ENCODE measurements at places on chromosomes 6 and 20.

DNA sequence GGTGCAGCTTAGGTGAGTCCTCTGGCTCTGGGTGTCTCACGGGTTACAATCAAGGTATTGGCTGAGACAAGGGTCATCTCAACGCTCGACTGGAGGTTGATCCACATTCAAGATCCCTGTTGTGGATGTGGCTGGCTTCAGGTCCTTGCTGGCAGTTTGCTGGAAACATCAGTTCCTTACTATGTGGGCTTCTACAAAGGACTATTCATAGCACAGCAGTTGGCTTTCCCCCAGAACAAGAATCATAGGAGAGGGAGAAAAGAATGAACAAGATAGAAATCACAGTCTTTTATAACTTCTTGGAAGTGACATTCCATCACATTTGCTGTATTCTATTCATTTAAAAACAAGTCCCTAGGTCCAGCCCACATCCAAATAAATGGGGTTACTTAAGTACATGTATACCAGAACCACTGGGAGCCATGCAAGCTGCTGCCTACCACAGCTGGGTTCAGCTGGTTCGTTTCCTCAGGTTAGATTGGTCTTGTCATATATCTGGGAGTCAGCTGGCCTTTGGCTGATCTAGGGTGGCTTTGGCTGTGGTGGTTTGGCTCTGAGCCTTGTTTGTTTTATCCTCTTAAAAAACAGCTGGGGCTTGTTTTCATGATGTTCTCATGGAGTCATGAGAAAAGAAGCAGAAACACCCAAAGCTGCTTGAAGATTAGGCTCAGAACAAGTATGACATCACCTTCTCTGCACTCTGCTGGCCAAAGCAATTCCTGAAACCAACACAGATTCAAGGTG, 433.2 kb upstream of the SPTLC3 start:
- no peak for DNase-seq

- no peak for DNase-seq
Observed at GRCh38 chr6:163572612-163573011, 158.1 kb downstream of the QKI start.

DNA sequence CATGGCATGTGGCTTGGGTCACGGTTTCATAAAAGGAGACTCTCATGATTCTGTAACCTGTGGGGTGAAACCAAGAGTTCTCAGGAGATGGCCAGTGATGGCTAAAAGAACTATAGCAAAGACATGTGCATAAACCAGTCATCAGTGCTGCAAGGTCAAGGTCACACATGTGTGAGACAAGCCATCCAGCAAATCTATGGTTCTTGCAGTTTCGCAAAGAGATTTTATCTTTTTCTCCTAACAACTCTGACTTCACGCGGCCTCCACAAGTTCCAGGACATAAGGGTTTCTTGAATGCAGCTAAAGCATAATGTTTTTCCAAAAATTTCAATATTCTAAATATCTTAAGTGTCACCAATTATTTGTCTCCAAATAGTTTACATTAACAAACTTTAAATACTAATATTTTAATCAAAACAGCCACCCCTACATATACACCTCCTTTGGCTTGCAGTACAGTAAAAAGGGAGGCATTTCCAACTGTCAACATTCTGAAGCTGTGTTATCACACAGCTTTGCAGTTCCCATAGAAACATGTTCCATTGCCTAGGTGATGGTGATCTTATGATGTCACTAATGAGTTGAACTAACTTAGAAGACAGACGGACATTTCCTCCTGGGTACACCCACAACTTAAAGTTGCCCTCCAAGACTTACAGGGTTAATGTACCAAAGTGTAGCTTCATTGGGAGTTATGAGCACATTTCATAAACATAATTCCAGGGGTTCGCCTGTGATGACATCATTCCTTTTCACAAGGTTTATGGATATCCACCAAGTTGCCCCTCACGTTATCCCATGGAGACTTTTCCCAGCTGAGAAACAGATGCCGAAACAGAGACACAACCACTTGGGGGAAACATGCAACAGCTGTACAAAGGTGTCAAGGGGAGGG, 250.9 kb upstream of the PDE10A start:
- DNase-seq, result no peak

GRCh38 chr20:47989957-47990356, 204.7 kb upstream of the SULF2 start:
- no peak for DNase-seq

DNA sequence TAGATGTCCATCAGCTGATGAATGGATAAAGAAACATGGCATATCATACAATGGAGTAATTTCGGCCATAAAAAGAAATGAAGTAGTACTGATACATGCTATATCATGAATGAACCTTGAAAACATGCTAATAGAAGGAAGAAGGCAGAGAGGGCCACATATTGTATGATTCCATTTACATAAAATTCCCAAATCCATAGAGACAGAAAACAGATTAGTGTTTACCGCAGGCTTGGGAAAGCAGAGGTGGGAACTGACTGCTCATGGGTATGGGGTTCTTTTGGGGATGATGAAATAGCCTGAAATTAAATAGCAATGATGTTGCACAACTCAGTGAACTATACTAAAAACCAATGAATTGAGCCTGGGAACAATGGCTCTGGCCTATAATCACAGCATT, 58.3 kb downstream of the SERAC1 start:
- no peak for DNase-seq

GRCh38 chr6:134345789-134346188, 27.9 kb upstream of the SGK1 start:
- DNase-seq, result no peak

- DNase-seq, result no peak
Observed at GRCh38 chr20:25532015-25532751, 53.1 kb downstream of the NINL start.

DNA sequence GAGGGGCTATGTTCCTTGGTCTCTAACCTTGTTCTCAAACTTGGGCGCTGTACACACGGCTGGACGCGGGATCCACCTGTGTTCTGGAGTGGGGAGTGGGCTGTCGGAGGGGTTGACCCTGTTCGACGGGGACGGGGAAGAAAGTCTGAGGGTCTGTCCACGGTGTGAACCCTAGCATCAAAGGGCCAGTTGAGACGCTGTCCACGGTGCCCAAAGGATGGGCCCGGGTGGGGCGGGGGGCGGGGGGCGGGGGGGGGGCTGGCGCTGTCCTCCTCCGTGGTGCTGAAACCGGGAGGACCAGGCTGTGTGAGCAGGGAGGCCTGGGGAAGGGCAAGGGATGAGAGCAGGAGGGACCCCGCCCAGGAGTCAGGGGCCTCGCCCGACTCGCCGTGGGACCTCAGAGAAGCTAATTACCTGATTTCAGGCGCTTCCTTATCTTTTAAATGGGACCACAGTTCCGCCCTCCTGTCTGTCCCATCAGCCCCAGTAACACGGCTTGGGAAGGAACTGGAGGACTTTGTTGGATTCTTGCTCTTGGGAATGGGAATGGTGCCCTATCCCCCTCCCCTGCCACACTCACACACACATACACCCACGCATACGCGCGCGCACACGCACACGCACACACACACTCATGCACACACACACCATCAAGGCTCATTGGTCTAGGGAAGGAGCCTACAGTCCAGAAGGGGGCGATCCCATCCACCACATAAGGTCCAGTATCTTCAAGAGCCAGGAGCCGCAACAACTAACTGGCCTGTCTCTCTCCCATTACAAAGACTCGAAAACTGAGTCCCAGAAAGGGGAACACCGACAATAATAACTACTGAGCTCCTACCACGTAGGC, 1.0 kb upstream of the VSTM2L start:
- DNase-seq, result no peak

GRCh38 chr6:157605484-157605883, 217.6 kb upstream of the SNX9 start:
- no peak for DNase-seq

GRCh38 chr20:8530022-8530421, 398.0 kb downstream of the PLCB1 start:
- DNase-seq, result no peak

DNA sequence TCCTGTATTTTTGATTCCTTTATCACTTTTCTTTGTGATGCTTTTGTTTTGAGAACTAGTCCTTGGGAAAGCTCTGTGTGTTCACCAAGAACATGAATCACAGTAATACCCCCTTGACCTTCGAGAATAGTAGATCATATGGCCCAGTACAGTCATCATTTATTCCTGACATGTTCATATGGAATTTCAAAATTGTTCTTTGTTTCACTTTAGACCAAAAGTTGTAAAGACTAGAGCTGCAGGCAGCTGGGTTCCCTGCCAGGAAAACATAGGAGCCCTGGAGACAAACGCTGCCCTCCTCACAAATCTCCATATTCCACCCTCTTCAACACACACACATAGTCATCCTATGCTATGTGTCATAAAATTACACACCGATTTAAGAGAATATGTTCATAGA, 621.2 kb upstream of the EYS start:
- DNase-seq, result no peak

DNA sequence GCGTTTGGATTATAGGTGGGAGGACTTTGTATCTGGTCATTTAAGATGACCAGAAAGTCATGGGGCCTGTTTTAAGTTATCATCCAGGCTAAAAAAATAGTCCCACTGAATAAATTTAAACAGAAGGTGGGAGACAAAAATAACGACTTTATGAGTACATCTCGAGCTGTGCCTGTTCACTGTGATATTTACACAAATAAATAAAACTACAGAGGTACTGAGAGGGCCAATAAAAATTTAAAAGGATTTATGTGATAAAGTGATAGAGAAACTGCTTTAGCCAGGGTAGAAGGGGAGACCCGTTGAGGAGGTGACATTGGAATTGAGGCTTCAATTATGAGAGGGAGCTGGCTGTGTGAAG, 53.4 kb upstream of the PMEPA1 start:
- no peak for DNase-seq

GRCh38 chr20:1264727-1265126, 1.4 kb upstream of the SNPH start:
- no peak for DNase-seq

Data from T-helper 2 cell treated with Interferon-gamma antibody and Interleukin-4, amounts not matched to agents 5 μg/mL and 100 μg/mL, for 36 hours (primary cell).